ENCODE measurements at places on chromosomes 13 and 19.

DNA sequence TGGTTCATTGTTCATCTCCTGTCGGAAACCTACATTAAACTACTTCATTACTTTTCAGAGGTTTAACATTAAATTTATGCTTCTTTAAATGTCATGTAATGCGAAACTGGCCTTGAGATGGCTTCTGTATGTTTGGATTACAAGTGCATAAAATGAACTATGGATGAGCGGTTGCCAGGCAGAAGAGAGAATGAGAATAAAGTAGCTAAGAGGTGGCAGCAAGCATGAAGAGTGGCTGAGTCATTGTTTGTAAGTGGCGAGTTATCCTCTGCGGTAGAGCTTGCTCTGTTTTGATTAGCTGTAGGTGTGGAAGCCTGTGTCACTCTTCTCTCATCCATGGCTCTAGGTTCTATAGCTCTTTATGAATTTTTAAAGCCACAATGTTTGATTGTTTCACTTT, 1139.6 kb upstream of the PCDH9 start:
- DNase-seq = no peak

GRCh38 chr13:84662491-84662890, 780.2 kb upstream of the SLITRK1 start:
- no peak for DNase-seq

DNA sequence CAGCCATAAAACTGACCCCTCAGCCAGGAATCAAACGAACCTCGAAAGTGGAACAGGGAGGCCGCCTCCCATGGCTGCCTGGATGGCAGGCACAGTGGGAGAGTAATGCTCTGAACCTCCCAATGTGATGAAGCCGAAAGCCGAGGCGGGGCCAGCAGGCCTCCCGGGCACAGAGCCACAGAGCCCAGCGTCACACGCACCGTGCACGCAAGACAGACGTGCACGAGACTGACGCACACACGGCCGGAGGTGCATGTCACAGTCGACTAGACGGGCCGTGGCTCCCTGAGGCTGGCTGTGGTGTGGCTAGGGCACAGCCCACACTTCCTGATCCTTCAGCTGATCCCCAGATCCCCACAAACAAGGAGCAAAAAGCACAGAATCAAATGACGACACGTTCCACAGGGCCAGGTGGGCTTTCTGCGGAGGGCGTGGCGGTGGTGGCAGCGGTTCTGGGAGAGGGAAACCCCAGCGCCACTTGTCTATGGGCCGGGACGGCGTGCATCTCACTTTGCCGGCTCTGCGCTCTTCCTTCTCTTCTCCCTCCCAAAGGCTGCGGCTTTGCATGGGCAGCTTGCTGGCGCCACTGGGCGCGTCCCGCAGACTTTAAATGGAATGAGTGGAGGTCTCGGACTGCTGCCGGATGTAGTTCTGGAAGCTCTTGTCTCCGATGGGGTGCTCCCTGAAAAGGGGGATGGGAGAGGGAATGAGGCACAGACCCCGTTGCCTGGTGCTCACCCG, 5.0 kb upstream of the C13orf46 start:
- no peak for DNase-seq

- no peak for DNase-seq
Measured at GRCh38 chr19:33171916-33172359, 22.2 kb upstream of the LRP3 start.

DNA sequence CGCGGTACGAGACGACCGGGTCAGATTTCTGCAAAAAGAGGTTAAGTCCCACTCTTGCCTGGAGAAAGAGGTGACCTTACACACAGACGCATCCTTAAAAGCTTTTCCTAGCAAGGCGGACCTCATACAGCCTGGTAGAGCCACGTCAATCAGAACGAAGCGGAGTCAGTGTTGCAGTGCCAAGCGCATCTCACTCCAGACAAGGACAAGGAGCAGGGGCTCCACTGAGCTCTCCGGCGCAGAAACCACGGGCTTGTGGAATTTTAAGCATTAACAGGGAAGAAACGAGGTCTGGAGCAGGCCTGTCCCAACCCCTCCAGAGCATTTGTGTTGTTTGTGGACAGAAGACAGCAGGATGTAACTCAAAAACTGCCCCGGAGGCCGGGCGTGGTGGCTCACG, 7.1 kb downstream of the EEF2 start:
- no peak for DNase-seq

DNA sequence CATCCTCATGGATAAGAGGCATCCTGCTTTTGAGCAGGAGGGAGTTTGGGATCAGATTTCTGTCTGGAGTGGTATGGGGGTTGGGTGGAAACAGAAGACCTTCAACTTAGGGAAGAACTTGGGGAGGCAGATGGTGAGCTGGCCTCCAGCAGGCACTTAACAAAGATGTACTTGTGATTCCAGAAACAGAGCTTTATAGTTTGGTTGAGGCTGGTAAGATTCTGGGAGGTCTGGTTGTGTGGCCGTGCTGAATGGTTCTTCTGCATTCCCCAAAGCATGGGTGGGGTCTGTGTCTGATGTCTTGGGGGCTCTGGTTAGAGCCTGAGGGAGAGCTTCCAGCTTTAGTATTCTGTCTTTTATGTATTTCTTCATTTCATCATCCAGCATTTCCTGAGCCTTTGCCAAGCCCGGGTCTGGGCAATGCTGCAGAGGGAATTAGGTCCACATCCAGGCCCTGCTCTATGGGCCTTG, 4.8 kb downstream of the MEGF8 start:
- DNase-seq = no peak

DNA sequence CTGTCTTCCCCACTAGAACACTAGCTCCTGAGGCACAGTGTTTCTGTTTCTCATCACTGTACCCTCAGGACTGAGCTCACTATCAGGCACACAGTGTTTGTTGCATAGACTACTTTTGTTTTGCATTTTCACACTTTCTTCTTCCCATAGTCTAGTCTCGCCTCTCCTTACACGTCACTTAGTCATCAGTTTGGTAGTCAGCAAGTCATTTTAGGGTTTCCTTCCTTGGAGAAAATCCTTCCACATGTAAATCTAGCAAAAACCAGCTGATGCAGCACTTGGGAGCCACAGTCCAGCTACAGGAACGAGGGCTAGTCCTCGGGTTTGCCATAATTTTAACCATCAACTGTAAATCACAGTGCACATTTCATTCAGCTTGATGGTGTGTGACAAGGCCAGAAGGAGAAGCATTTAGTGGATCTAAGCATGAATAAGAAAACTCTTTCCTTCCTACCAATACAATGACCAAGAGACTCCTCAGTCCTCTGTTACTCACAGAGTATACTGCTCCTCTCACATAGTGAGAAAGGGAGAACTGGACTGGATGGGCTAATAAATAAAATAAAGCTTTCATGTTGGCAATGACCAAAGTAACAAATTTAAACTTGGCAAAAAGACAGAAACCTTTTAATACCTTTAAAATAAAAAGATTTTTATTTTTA, 221.0 kb downstream of the KLF12 start:
- DNase-seq = no peak

DNA sequence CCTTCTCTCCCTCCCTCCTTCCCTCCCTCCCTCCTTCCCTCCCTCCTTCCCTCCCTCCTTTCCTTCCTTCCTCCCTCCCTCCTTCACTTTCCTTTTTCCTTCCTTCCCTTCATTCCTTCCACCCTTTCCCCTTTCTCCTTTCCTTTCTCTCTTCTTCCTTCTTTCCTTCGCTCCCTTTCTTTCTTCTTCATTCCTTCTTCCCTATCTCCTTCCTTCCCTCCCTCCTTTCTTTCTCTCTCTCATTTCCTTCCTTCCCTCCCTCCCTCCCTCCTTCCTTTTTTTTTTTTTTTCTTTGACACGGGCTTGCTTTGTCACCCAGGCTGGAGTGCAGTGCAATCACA, 105.5 kb downstream of the IER2 start:
- no peak for DNase-seq
